ENCODE measurements at places on chromosomes 6 and 20.

- no peak for DNase-seq
These were observed 52.1 kb downstream of the CD2AP start for GRCh38 chr6:47529734-47530133.

GRCh38 chr6:143549221-143549948, 37.9 kb upstream of the FUCA2 start:
- no peak for DNase-seq

DNA sequence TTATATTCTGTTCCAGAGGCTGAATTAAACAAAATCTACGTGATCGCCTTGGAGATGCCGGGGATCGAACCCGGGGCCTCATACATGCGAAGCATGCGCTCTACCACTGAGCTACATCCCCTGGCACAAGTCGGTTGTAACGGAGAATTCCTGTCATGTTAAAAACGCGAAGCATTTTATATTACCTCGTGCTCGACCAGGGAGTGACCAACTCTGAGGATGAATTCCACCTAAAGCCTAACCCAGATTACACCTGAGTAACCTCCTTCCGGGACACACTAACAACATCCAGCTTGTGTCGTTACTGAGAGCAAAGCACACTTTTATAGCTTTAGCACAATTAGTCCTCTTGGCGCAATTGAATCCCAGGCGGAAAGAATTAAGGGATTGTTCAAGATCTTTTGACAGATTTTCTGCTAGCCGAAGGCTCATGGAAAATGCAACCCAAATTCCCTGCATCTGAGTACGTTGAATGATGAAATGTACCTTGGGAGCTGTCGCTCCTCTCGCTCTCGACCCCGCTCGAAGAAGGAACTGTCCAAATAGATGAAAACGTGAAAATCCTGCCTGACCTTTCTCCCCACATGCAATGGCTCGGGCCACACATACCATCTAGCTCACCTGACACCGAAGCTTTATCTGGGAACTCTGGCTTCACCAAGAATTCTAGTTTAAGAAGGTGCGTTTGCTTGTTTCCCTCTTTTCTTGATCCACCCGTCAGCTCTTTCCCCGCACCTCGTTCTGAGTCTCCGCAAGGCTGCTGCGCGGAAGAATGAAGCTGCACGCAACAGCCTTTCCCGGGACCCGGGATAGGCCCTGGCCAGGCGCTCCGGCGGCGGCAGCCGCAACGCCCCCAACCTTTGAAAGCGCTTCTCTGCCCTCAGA, 148.3 kb downstream of the GPX5 start:
- DNase-seq: no peak

DNA sequence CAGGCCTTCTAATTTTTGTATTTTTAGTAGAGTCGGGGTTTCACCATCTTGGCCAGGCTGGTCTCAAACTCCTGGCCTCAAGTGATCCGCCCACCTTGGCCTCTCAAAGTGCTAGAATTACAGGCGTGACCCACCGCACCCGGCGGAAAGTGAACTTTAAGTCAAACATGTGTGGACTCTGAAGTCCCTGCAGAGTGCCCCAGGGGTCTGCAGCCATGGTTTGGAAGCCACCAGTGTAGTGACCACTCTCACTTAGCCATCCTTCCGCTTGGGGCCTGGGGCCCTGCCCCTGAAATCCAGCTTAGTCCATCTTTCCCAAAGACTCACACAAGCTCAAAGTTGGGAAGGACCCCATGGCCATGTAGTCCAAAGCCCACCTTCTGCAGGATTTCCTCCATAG, 164.5 kb downstream of the GRM4 start:
- no peak for DNase-seq

- DNase-seq: no peak
These were observed 270.0 kb upstream of the HSF2 start for GRCh38 chr6:122129313-122130025.

GRCh38 chr6:6224933-6225486, 95.5 kb downstream of the F13A1 start:
- no peak for DNase-seq

DNA sequence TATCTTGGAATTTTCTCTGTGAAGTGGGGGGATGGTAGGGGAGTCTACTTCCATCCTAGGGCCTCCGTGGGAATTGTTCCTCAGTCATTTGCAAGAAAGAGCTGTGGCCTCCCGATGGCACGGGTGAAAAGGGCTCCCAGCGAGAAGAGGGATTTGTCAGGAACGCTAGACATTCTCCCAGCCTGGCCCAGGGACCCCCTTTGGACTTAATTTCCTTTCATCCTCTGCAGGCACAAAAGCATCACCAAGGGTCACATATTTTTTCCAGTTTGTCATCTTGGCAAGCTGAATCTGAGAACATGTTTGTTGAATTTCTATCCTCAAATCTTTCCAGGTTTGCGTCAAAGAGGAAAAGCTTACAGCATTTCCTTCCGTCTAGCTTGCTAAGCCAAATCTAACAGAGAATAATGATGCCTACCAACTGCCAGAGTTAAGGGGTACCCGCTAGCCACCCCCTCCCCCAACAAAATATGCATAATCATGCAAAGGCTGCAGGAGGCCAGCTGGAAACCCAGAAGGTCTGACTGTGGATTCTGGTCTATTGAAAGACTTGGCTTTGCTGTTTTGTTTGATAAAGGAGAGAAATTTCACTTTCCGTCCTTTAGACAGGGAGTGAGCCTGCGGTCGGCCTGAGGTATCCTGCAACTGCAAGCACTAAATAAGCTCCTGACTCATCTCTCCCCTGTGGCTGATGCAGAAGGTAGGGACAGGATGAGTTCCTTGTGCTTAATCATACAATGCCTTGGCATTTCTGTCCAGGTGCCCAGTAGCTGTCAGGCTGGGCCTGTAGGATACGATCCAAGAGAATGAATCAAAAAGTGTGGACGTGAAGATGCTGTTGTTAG, 23.1 kb downstream of the PSMG4 start:
- peak; percentile 25 for DNase-seq

DNA sequence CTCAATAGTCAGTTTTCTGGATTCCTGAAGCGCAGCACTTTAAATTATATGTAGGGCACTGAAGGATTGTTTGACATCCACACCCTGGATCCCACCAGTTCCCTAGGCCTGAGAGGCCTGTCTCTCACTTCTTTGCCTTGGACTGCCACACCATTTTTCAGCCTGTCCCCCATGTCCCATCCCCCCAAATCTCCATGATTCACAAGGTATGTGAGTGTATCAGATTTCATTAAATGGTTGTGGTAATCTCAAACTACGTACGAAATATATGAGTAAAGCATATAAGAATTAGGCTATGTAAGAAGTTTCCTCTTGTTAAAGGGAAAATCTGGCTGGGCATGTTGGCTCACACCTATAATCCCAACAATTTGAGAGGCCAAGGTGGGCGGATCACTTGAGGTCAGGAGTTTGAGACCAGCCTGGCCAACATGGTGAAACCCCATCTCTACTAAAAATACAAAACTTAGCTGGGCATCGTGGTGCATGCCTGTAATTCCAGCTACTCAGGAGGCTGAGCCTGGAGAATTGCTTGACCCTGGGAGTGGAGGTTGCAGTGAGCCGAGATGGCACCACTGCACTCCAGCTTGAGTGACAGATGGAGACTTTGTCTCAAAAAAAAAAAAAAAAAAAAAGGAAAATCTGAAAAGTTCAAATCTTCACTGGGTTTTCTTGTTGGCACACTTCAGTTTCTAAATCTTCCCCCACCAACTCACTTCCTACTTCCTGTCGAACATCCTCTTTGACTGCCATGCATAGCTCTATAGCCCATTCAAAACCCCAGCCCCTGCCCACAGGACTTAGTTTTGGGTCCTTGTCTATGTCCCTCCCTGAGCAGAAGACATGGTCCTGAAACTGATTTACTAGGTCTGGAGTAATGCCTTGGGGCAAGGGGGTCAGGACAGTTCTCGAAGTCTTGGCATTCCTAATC, 97.3 kb upstream of the SHLD1 start:
- no peak for DNase-seq

DNA sequence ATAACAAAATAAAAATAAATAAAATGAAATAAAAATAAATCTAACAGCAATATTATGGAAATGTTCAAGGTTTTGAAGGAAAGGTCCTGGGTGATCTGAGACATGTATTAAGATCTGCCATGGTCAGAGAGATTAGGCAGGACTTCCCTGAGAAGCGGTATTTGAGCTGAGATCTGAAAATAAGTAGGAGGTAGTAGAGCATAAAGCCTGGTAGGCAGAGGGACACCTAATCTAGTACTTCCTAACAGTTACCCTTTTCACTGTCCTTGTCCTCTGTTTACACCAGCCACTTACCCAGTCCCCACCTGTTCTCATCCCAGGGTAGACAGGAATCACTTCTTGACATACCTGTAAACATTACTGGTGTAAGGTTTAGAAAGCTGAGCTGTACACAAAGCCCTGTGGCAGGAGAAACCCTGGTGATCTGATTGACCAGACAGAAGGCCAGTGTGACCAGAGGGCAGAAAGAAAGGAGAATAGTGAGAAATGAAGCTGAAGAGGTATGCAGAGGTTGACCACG, 8.3 kb upstream of the ZNF318 start:
- DNase-seq: peak; percentile 25

DNA sequence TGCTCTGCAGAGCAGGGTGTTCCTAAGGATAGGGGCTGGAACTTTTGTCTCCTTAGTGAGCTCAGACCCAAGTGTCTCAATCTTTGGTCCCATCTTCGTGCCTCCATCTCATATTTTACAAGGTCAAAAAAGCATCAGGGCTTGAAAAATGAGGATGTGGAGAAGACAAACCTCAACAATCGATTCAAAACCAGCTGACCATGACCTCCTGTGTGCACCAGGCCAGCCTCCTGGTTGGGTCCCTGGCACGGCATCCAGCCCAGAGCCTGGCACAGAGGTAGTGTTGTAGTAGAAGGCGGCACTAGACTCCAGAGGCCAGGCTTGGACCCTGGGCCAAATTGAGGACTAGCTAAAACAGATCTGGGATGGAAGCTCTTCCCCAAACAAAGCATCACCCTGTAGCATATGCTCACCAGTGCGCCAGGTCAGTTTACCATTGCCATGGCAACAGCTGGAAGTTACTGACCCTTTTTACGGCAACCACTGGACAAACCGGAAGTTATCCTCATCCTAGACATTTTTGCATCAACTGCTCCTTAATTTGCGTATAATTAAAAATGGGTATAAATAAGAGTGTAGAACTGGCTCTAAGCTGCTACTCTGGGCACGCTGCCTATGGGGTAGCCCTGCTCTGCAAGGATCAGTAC, 69.3 kb upstream of the BLCAP start:
- DNase-seq: no peak

DNA sequence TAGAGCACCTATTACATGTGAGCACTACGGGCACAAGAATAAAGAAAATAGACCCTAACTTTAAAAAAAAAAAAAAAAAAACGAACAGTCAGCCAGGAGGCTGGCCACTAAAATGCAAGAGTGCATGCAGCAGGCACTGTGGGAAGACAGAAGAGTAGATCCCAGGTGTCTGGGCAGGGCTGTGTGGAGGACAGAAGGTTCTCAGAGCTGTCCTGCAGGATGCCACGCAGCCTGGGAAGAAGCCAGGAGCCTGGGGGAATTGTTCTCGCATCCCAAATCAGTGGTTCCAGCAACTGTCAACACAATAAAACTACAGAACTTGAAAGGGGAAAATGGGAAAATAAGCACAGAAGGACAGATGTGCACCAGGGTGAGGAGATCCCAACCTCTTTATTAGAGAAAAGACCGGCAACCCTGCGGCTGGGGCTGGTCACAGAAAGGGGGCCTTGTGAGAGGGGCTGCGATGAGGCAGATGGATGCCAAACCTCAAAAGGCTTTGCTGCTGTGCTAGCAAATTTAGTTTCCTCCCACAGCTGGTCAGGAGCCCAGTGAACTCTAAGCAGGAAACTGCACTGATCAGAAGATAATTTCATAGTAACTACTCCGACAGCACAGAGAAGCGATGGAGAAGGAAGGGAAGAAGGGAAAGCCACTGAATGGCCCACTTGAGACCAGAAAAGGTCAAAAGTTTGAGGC, 30.9 kb downstream of the MAP3K5 start:
- no peak for DNase-seq

- DNase-seq: no peak
These were observed 808.1 kb upstream of the MANEA start for GRCh38 chr6:94769197-94769596.

DNA sequence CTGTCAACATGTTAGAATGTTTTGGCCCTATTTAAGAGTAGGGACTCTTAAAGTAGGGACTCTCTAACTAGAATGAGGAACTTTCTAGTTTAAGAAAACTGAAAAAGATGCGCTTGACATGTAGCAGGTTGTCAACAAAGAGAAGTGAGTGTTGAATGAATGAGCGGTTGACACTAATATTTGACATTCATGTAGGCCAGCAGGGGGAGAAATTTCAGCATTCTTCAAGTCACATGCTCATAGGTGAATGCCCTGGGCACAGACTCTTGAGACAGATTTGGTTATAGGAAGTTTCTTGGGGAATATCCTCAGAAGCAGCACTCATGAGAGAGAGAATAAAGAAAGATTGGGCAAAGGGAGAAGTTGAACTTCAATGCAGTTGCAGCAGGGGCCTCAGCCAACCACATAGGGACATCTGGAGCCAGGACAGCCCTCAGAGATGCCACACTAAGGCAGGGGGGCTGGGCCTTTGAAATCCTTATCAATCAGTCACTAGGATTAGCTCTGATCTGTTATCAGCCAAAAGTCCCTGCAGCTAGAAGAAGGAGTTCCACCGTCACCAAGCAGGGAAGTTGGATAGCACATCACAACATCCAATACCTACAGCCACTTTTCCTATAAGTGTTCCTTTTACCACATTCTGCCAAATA, 145.1 kb upstream of the FKBP1C start:
- DNase-seq: no peak

DNA sequence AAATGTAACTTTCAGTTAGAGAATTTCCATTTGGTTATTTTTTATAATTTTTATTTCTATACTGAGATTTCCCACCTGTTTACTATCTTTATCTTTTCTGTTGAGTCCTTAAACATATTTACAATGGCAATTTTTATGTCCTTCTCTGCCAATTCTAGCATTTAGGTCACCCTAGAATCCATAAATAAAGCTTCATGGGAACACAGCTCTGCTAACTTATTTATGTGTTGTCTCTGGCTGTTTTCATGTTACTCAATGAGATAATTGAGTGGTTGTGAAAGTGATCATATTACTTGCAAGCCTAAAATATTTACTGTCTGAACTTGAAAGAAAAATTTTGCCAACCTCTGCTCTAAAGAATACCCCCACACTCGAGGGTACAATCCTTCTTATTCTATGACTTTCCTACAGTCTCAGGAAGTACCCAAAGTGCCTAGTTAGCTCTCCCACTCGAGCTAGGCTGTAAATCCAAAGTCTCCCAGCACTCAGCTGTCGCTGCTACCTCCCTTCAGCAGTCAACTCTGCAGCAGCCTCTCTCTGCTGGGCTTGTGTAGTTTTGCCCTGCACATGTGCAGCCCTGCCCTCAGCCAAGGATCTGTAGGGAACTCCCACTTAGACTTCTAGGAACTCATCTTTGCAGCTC, 53.5 kb upstream of the GCLC start:
- no peak for DNase-seq

- no peak for DNase-seq
These were observed 381 bp upstream of the PEX7 start for GRCh38 chr6:136822046-136822375.

DNA sequence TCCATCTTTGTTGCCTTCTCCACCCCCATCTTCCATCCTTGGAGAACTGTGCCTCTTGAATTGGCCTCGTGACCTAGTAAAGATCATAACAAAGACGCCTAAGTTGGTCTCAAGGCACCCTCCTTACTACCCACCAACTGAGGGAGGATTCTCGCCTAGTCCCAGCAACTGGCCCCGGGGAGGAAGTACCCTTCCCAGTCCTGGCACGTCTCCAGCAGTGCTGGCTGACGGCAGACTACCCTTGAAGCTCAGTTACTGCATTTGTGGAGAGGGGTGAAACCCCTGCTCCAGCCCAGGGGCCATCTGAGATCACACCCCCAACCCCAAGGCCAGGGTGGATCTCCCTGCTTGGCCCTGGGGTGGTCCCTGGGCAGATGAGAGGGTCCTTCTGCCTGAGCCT, 2.1 kb upstream of the OSBPL2 start:
- DNase-seq: no peak

- DNase-seq: no peak
These were observed 82.6 kb downstream of the THBS2 start for GRCh38 chr6:169171016-169171415.

Measured in pancreas (tissue), 10 donors.